ENCODE measurements at places on chromosomes 1 and 21.

DNA sequence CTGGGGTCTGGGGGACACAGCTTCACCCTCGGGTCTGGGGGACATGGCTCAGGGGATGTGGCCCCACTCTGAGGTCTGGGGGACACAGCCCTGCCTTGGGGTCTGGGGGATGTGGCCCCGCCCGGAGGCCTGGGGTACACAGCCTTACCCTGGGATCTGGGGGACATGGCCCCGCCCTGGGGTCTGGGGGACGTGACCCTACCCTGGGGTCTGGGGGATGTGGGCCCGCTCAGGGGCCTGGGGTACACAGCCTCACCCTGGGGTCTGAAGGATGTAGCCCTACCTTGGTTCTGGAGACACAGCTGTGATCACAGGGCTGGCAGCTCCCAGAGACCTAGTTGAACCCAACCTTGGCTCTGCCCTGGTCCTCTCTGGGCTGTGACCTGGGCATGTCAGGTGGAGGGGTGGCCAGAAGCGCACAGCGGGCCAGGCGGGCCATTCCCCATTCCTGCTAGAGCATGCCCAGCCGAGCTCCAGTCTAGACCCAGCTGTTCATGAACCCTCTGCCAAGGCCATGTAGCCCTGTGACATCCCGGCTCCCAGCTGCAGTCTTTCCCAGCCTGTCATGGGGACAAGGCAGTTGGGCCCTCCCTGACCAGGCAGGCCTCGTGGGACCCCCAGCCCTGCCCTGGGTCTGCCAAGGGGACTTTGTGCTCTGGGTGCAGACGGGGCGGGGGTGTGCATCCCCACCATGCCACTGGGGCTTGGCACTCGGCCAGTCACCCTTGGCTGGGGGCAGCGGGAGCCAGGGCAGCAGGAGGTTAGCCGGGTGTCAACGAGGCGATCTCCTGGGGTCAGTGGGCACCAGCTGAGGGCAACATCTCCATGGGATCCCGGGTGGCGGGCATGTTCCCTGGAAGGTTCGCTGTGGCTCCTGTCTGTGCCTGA, 43.9 kb downstream of the WNT9A start:
- no peak for DNase-seq

GRCh38 chr1:224216382-224216781, 33.3 kb downstream of the DEGS1 start:
- DNase-seq = no peak

- no peak for DNase-seq
These were observed 77.1 kb downstream of the GALNT2 start for GRCh38 chr1:230144010-230144614.

DNA sequence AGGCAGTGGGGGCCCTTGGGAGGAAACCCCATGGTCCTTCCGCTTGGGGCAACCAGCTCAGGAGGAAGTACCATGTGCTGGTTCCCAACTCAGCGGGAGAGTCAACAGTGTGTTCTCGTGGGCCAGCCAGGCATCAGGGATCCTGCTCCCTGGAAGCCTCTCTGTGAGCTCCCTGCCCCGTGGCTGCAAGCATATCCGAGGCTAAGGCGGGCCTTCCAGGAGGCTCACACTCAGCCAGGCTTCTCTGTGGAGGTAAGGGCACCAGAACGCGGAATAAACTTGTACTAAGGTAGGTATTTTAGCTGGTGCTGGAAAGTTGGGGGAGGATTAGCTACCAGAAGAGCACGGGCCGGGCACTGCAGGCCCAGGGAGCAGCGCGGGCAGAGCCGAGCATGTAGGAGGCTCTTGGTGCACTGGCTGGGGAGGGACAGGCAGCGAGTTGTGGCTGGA, 74.7 kb upstream of the POU3F1 start:
- DNase-seq = no peak

GRCh38 chr1:217186664-217187063, 444.2 kb downstream of the GPATCH2 start:
- no peak for DNase-seq

GRCh38 chr1:114232691-114233090, 79.0 kb upstream of the SYT6 start:
- no peak for DNase-seq

- no peak for DNase-seq
These were observed 59.7 kb downstream of the ALPL start for GRCh38 chr1:21568809-21569385.

DNA sequence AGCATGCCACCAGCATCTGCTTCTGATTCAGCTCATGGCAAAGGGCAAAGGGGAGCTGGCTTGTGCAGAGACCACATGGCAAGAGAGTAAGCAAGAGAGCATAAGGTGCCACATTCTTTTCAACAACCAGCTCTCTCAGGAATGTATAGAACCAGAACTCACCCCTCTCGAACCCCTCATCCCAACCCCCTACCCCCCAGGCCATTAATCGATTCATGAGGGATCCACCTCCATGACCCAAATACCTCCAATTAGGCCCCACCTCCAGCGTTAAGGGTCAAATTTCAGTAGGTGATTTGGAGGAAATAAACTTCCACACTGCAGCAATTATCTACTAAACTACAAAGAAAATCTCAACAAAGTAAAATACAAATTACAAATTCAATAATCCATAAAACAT, 32.2 kb upstream of the LRRC7 start:
- no peak for DNase-seq

DNA sequence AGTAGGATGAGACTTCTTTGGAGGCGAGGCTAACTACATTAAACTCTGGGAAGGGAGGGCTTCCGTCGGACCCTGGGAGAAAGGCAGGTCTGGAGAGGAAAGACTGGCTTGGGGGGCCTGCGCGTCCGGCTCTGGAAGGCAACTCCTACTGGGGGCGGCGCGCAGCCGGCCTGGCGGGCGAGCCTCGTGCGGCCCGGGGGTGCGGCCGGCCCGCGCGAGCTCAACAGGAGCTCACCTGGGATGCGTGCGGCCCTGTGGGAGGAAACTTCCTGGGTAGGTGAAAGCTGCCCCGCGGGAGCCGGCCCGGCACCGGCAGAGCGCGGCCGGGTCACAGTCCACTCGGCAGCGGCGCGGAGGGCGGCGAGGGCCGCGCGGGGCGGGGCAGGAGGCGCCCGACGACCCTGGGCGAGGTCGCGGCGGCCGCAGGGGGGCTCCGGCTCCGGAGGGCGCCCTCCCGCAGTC, 449 bp downstream of the EPS15 start:
- no peak for DNase-seq

DNA sequence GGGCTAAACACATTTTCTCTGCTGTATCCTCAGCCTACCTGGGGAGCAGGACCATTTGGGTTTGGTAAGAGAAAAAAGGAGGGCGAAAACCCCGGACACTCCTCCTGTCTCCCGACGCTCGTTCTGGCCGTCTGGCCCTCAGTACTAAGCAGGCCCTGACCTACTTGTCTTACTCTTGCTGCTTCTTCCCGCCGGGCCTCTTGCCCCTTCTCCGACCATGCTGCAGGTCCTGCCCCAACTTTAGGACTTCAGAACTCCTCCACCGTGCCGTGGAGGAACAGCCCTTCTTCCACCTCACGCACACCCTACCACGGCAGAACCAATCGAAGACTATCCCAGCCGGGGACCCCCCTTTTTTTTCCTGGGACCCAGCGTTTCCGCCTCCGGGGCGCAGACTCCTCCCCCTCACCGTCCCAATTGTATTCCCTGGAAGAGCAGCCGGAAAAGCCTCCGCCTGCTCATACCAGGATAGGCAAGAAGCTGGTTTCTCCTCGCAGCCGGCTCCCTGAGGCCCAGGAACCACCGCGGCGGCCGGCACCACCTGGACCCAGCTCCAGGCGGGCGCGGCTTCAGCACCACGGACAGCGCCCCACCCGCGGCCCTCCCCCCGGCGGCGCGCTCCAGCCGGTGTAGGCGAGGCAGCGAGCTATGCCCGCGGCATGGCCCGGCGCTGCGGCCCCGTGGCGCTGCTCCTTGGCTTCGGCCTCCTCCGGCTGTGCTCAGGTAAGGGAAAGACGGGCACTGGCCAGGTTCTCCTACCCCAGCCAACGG, at the start of gene CHRNB2:
TSS of gene CHRNB2 (plus strand) at position 393 of the 771 bp plus-strand sequence. CDS start at position 660, 267 bp downstream.
- peak; percentile 77 for DNase-seq

- no peak for DNase-seq
These were observed 2.5 kb downstream of the LORICRIN start for GRCh38 chr1:153262070-153262366.

- DNase-seq = no peak
These were observed 39.5 kb downstream of the LCA5L start for GRCh38 chr21:39406065-39406464.

GRCh38 chr1:222979561-222979960, 163.5 kb downstream of the TLR5 start:
- no peak for DNase-seq

GRCh38 chr21:36697851-36698384, 997 bp upstream of the SIM2 start:
- DNase-seq = no peak

GRCh38 chr1:94543893-94544635, 2.5 kb upstream of the F3 start:
- no peak for DNase-seq

DNA sequence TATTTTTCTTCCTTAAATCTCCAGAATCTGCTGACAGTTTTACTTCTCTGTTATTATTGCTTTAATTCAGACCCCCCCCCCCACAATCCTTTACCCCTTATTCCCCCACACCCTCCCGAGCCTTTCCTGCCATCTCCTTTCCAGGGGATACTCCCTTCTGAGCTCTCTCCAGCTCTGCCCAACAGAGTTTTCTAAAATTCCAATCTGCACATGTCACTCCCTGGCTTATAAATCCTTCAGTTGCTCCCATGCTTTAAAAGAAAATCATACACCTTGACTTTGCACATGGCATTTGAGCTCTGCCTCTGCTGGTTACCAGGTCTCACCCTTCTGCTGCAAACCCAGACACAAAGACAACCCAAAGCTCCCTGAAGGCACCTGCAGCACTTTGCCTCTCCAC, 11.7 kb upstream of the EPS8L3 start:
- no peak for DNase-seq

DNA sequence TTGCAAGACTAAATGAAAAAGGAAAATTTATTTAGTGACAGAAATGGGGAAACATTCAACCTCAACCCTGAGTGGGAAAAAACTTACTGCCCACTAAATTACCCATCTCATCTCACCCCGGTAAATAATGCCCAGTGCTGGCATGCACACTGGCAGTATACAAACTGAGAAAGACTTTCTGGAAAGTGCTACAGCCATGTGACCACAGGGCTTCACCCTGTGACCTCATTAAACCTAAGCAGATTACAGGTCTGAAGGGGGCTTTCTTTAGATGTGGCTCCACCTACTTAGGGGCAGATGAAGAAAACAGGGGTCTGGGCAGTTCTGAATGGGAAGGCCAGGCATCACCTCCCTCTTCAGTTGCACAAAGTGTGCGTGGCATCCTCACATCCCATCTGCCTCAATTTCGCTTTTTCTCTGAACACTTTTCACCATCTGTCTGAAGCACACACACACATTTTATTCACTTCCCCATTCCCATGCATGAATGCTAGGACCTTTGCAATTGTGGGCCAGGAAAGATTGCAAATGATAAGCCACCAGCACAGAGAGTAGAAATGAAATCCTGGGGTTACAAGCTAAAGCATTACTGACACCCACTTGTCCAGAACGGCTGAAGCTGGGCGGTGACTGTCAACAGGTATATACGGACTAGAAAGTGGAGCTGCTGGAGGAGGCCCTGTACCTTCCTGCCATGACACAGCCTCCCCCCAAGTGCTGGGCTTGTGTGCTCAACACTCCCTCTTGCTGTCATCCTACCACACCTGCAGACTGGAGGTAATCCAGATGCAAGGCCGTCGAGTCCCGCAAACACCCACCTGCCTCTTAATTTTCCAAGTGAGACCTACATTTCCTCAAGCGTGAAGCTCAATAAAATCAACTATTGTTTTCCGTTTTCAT, 2.7 kb downstream of the NADK start:
- no peak for DNase-seq

DNA sequence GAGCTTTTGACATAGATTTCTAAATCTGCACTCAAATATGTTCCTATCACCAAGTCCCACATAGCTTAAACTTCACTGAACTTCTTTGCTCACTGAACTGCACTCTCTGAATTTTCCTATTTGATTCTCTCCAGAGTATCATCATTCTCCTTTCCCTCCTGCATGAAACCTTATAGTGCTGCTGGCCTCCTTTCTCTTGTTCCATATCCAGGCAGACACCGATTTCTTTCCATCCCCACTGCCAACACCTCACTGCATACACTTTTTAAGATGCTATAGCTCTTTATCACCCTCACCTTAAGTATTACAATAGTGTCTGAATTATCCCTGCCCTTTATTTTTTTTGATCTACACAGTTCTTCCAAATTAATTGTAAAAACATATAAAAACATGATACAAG, 3.1 kb upstream of the TRIM45 start:
- peak; percentile 38 for DNase-seq

DNA sequence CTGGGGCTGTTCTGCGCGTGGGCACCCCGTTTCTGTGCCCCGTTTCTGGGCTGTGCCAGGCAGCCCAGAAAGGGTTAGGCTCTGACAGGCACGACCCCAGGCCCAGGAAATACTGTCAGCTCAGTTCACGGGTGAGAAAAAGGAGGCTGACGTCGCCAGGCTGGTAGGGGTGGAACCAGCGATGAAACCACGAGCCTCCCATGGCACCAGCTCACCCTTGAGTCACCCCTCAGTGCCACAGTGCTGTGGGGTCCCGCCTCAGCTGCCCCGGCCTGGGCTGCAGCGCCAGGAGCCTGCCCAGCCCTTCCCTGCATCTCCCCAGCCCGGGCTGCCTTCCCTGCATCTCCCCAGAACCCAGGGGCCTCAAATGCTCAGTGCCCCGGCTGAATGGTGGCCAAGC, 11.5 kb downstream of the MEGF6 start:
- DNase-seq = no peak

GRCh38 chr1:245488346-245489129, 333.8 kb downstream of the KIF26B start:
- no peak for DNase-seq

- no peak for DNase-seq
These were observed 30.2 kb downstream of the RAB3B start for GRCh38 chr1:51960262-51960661.

DNA sequence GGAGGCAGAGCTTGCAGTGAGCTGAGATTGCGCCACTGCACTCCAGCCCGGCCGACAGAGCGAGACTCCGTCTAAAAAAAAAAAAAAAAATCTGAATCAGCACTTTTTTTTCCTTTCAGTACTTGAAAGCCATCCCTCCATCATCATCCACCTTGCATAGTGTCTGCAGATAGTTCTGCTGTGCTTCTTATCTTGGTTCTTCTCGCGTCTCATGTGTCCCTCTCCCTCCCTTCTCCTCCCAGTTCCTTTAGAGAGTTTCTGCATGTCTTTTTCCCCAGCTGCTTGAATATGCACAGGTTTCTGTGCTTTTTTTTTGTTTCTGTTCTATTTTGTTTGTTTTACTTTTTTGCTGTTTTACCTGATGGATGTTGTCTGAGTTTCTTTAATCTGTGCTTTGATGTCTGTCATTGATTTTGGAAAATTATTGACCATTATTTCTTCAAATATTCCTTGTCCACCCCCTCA, 3.9 kb upstream of the COL18A1 start:
- no peak for DNase-seq

GRCh38 chr1:238485912-238486209, 595.1 kb upstream of the ZP4 start:
- peak; percentile 50 for DNase-seq

- DNase-seq = no peak
These were observed 13.3 kb downstream of the ATP5PO start for GRCh38 chr21:33902349-33902748.
